MV-4-11 (cell line): ENCODE measurements at places on chromosomes 7 and 10.

DNA sequence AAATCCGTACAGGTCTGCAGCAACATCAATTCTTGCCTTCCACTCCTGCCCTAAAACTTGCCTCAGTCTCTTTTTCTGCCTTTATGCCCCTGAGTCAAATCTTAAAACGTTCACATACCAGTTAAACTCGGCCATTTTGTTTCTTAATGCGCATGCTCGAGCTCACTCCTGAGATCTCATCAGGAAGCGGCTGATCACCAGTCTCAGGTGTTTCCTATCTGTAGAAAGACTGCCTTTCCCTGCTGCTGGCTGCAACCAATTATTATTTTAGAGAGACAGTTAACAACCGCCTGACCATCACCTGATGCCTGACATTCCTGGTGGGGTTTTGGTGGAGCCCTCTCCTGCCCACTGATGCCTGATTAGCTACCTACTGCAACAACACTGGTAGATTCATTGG is 70.2 kb upstream of the TMEM140 start:
- DNase-seq = no peak

DNA sequence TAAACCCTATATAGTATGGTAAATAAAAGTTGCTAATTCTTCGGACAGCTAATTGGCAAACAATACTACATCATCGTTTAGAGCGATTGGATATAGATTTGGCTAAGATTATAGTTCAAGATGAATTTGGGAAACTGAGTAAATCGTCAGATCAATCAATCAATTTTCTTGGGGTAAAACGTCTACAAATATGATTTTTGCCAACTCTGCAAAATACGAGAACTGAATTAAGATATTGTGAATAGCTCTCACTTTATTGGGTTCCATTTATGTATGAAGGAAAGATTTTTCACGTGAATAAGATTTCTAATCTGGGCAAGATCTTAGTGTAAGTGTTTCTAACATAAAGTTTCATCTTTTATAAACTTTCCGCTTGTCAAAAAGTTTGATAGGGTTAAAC is 132.9 kb upstream of the AGR3 start:
- no peak for DNase-seq

DNA sequence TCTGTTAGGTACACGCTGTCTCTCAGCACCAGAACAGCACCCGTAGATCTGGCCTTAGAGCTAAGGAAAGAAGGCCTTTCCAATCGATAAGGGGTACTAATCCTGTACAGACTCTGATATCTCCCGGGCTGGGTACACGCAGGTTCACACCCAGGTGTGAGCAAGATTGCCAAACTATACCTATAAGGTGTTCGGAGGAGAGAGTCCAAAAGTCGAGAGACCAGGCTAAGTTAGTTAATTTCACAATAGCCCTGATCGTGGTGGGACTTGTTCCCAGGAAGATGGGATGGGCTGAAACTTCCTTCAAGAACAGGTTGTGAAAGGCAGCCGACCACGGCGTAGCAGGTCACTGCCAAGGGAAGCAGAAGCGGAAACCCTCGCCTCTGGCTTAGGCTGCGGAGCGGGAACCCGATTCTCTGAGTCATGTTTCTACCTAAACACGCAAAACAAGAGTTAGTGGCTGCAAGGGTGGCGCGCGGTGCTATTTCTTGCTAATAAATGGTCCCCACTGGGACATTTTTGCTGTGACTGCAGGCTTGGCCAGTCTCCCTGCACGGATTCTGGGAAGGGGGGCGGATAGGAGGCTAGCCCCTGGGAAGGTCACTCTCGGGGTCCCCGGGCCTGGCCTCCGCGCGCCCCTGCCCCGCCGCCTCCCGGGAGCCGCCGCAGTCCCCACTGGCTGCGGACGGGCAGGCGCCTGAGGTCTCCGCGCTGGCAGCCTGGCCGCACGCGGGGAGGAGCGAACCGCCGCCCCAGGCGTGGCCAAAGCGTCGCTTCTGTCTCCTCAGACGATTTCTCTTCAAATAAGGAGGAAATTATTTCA is 75.4 kb upstream of the PDSS1 start:
- peak; percentile 76 for DNase-seq

DNA sequence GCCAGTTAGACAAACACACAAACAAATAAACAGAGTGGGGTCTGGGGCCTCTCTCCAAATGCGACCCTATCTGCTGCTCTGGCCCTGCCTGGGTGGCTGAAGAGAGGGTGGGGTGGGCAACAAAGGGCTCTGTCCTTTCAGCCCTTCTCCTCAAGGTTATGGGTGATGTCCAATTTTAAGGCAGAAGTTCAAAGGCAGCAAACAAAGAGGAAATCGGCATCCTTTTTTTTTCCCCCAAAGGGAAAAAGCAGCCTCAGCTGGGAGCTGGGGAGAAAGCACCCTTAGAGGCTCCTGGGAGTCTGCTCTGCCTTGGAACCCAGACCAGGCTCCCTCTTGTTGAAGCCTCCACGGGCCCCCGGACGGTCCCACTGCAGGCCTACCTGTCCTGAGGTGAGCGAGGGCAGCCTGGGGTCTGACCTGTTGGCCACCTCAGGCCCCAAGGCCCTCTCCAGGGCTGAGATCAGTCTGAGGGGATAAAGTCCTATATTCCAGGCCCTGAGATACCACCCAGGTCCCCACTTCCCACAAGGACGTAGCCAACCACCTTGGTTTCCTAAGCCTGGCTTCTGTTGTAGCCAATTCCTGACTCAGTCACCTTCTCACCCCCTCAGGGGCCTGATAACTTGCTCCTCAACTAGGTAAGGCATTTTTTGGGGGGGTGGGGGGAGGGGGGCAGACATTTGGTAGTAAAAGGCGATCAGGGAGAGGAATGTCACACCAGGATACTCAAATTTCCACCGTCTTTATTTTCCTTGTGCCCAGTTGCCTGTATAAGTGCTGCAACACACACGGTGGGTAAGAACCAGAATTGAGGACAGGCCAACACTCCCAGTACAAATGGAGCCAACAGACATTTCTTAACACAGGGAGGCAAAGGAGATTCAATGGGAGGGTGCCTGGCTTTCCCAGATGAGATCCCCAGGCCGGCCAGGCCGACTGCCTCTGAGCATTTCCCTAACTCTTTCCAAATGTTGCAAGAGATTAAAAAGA is 4.3 kb downstream of the HOXA11 start:
- no peak for DNase-seq

DNA sequence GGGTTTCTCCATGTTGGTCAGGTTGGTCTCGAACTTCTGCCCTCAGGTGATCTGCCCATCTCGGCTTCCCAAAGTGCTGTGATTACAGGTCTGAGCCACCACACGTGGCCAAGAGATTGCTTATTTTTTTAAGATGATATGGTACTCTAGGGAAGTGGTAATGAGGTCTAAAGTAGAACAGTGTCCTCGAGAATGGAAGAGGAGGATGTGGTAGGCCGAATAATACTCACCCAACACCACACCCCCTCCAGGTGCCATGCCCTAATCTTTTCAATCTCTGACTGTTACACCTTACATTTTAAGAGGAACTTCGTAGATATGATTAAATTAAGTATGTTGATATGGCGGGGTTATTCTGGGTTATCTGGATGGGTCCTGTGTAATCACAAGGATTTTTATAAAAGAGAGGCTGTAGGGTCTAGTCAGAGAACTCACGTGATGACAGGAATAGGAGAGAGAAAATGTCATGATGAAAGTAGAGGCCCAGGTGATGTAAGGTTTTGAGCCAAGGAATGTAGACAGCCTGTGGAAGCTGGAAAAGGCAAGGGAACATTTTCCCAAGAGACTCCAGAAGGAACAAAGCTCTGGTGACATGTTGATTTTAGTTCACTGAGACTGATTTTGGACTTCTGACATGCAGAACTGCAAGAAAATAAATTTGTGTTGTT is 29.5 kb downstream of the CDK13 start:
- no peak for DNase-seq

GRCh38 chr7:325811-326210 is 35.8 kb downstream of the FOXL3 start:
- no peak for DNase-seq

- DNase-seq = no peak
Observed at GRCh38 chr7:132171130-132171576, 405.1 kb downstream of the PLXNA4 start.

GRCh38 chr7:44398953-44399574 is 73.7 kb upstream of the CAMK2B start:
- DNase-seq = no peak

- no peak for DNase-seq
Observed at GRCh38 chr10:28879875-28880682, 202.8 kb downstream of the BAMBI start.

DNA sequence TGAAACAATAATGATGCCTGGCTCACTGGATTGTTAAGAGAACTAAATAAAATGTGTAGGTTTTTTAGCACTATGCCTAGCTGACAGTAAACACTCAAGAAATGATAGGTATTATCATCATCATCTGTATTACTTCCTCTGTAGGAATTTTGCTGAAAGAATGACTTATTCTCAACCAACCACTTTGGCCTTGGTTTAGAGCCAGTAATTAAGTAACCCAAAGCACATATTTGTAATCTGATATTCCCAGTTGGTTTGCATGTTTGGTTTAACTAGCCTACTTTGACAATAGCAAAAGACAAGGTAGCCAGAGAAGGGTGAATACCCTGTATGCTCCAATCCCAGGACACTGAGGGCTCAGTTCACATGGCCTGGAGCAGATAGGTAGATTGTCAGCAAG is 34.4 kb downstream of the BCAP29 start:
- no peak for DNase-seq

GRCh38 chr7:41098846-41099245 is 604.0 kb downstream of the INHBA start:
- no peak for DNase-seq

DNA sequence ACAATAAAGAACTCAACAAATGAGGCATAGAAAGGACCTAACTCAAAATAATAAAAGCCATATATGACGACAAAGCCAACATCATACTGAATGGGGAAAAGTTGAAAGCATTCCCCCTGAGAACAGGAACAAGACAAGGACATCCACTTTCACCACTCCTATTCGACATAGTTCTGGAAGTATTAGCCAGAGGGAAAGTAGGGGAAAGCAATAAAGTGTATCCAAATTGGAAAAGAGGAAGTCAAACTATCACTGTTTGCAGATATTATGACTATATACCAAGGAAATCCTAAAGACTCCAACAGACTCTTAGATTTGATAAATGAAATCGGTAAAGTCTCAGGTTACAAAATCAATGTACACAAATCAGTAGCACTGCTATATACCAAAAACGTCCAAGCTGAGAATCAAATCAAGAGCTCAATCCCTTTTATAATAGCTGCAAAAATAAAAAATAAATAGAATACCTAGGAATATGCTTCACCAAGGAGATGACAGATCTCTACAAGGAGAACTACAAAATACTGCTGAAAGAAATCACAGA is 4.8 kb downstream of the ANXA7 start:
- no peak for DNase-seq

DNA sequence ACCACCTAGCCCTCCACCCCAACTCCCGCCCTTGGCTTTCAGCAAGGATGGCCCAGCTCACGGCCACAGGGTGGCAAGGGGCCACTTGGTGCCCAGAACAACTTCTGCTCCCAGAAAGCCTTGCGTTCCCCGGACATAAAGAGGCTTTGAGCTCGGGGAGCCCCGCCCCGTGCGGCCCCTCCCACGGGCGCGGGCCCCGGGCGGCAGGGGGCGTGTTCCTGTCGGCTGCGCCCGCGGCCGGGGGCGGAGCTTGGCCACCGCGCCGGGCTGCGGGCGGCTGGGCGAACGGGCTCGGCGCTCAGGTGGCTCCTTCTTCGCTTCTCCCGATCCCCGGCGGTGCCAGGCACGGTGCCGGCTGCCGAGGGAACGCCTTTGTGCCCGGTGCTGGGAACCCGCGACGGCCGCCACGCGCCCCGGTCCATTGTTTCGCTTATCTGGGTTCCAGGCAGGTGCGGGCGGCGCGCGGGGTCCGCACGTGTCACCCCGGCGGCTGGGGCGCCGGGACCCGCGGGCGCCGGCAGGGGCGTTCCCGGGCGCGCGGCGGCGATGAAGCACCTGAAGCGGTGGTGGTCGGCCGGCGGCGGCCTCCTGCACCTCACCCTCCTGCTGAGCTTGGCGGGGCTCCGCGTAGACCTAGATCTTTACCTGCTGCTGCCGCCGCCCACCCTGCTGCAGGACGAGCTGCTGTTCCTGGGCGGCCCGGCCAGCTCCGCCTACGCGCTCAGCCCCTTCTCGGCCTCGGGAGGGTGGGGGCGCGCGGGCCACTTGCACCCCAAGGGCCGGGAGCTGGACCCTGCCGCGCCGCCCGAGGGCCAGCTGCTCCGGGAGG is at the start of gene NFE2L3:
TSS of gene NFE2L3 (plus strand) at position 246 of the 829 bp plus-strand sequence. CDS start at position 547, 301 bp downstream.
- peak; percentile 83 for DNase-seq

- DNase-seq = no peak
Observed at GRCh38 chr7:117857718-117858117, 15.5 kb downstream of the CTTNBP2 start.

- DNase-seq = no peak
Observed at GRCh38 chr7:66308411-66308810, 103.3 kb downstream of the TPST1 start.

DNA sequence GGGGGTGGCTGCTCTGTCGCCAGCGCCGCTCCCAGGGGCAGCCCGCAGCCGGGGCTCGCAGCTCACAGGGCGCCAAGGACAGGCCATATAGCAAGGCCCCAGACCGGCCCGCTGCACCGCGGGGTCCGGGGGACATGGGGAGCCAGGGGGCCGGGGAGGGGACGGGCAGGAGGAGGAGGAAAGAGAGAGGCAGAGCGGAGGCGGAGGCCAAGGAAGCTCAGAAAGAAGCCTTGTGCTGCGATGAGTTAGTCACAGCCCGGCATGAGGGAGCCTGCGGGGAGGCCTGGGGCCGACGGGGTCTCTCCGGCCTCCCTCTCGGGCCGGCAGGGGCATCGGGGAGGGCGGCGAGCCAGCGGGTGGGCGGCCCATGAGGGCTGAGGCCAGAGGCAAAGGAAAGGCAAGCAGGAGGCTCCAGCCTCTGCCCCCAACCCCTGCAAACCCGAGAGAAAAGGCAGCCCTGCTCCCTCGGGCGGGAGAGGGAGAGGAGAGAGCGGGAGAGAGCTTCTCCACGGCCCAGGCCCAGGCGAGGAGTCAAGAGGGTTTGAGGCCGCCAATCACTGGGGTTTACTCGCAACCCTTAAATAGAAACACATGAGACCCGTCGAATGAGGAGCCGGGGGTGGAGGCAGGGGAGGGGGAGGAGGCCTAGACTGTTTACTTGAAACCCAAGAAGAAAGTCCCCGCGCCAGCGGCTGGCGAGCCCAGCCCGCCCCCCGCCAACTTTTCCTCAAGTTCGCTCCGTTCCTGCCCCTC is 167.9 kb downstream of the NEURL1 start:
- DNase-seq = no peak

DNA sequence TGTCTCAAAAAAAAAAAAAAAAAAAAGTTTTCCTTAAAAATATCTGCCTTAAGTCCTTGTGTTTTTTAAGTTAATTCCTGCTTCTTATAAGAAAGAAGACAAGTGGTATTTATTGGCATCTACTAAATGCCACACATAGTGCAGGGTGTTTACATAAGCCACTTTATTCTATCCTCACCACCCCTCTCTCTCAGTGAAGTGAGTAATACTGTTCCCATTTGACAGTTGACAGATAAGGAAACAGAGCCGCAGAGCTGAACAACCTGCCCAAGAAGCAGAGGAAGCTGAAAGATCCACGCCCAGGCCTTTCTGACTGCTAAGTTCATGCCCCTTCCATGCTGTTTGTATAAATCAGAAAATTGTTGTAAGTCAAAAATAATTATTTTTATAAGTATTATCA is 54.1 kb downstream of the ABLIM1 start:
- peak; percentile 27 for DNase-seq
